OCI-M1 (cell line): ENCODE measurements at places on chromosomes 11 and 22.

DNA sequence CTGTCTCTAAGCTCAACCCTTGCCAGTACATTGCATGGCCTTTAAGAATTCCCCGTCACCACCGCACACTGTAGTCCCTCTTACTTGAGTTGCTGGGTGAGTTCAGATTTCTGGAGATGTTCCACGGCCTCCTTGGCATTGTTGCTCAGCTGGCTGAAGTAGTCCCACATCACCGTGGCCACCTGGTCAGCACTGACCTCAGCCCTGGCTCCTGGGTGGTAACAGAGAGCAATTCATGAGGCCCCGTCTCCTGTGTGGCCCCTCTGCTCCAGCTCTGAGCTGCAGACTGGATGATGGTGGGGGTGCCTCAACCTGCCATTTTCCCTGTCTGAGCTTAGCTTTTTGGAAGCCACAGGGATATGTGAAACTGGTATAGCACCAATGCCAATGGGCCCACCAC lies 529 bp downstream of the APOA4 start:
- DNase-seq, result no peak

DNA sequence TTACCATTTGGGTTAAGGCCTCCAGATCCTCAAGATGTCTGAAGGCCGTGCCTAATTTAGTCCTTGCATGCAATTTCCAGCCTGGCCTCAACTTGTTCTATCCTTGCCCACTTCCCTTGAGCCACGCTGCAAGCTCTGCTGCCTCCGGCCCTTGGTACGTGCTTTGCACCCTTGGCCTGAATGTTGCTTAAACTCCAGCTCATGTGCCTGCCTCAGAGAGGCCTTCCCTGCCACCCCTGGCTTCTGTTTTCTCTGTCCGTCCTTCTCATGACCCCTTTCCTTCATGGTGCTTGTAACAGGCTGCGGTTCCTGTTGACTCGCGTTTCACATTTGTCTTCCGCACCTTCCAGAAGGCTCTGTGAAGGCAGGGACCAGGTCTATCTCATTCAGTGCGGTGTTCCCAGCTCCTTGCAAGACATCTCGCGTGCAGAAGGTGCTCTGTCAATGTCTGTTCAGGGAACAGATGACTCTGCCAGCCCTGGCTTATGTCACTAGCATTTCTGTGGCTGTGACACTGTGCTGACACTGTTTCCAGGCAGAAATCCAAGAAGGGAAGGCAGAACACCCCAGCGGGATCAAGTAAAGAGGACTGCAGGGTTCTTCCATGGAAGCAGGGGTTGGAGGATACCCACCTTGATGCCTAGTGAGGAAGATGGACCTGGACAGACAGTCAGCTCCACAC lies 61.8 kb downstream of the FBLN1 start:
- no peak for DNase-seq

- DNase-seq, result no peak
These were observed 3.2 kb downstream of the EIF3L start for GRCh38 chr22:37852418-37852817.

DNA sequence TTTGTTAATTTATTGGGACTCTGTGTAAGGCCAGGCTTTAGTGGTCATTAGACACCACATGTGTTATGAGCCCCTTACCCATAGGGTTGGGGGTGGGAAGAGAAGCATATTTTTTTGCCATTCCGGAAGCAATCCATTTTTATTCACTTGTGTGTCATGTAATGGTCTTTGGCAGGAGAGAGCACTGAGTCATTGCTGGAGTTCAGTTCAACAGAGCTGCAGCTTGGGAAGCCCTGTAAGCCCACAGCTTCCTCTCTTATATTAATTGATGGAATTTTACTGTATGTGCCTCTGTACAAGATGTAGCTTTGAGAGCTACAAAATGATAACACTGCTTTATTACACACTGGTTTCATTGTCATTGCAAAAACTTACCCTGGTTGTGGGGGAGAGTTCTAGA lies 177.3 kb upstream of the SORL1-AS1 start:
- no peak for DNase-seq

- DNase-seq, result no peak
These were observed 423.7 kb upstream of the ANO5 start for GRCh38 chr11:21769188-21769587.

GRCh38 chr11:57135020-57135751 lies 46.6 kb upstream of the LRRC55 start:
- DNase-seq, result no peak

DNA sequence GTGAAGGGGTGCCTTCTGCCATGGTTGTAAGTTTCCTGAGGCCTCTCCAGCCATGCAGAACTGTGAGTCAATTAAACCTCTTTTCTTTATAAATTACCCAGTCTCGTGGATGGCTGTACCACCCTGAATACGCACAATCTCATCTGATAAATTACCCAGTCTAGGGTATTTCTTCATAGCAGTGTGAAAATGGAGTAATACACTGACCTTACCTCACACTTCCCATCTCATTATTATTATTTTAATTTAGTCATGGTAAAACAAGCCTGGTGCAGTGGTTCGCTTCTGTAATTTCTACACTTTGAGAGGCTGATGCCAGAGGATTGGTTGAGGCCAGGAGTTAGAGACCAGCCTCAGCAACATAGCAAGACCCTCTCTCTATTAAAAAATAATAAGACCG lies 30.5 kb upstream of the CYB5R3 start:
- no peak for DNase-seq

DNA sequence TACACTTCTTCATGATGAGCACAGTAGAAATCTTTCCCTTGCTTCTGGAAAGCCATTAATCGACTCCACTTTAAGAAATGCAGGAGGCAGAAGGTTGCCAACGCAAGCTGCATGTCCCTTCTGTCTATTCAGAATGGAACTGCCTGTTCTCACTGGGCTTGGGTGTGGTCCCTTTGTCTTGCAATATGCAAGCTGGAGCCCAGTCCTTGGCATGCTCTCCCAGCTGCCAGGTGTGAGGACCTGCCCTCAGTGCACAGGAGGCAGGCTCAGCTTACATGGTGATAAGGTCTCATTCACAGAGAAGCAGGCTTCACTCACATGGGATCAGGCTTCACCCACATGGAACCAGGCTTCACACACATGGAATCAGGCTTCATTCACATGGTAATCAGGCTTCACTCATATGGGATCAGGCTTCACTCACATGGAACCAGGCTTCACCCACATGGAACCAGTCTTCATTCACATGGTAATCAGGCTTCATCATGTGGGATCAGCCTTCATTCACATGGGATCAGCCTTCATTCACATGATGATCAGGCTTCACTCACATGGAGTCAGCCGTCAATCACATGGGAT lies 59.2 kb upstream of the USP47 start:
- DNase-seq, result no peak

DNA sequence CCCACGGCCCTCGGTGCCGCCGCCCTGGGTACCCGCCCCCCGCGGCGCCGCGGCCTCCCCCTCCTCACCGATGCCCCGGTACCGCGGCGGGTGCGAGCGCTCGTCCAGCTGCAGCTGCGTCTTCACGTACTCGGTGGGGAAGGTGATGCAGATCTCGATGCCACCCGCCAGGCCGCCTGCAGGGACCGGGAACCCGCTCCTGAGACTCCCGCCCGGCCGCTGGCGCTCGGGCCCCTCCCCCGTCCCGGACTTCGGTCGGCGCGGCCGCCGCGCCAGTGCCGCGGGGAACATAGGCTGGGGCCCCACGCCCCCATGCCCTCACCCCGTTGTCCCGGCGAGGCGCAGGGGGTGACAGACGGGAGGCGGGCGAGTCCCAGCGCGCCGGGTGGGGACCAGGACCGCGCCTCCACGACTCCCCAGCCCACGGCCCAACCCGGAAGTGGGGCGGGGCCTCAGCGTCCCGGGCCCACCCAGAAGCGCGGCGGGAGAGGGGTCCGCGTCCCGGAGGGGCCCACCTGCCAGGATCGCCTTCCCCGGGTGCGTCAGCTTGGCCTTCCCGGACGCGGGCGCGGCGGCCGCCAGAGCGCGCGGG lies 375 bp downstream of the SLC25A1 start:
- DNase-seq, result peak; percentile 70

DNA sequence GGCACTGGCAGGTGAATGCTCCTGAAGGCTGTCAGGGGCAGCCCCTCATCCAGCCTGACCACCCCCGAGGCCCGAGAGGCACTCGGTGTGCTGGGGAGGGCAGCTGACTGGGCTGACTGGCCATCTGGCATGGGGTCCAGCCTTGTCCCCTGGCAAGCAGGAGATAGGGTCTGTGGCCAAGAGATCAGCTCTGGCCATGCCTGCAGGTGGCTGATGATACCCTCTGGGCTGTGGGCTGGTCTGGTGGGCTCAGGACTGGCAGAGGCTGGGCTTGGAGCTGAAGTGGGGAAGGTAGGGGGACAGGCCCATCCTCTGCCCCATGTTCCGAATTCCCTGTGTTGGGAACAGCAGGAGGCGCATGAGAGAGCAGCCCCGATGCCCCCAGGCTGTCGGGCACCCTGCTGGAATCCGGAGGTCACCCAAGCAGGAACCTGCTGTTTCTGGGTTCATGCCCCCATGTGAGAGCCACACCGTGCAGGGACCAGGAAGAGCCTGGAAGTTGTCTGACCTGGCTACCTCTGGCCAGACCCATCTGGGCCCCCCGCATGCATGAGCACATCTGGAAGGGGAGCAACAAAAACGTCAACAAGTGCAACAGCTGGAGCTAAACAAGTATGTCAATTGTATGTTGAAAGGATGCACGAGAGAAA lies 527.0 kb downstream of the TBC1D22A start:
- no peak for DNase-seq

DNA sequence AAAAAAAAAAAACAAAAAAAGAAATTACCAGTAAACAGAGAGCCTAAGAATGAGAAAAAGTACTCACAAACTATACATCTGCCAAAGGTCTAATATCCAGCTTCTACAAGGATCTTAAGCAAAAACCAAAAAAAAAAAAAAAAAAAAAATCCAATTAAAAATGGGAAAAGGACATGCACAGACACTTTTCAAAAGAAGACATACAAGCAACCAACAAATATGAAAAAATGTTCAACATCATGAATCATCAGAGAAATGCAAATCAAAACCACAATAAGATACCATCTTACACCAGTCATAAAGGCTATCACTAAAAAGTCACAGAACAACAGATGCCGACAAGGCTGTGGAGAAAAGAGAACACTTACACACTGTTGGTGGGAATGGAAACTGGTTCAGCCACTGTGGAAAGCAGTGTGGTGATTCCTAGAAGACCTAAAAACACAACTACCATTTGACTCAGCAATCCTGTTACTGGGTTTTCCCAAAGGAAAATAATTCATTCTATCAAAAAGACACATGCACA lies 18.3 kb downstream of the MS4A6A start:
- peak; percentile 27 for DNase-seq

DNA sequence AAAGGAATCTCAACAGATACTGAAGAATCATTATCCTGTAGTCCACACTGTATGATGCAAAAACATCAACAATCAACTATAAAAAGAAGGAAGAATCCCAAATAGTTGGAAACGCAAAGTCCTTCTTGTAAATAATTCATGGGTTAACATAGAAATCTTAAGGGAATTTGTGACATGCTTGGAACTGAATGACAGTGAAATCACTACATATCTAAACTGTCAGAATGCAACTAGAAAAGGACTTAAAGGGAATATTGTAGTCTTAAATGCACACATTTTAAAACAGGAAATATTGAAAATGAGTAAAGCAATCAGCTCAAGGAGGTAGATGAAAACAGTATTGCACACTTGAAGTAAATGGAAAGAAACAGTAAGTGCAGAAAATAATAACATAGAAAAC lies 147.6 kb upstream of the MPPED2 start:
- DNase-seq, result no peak

DNA sequence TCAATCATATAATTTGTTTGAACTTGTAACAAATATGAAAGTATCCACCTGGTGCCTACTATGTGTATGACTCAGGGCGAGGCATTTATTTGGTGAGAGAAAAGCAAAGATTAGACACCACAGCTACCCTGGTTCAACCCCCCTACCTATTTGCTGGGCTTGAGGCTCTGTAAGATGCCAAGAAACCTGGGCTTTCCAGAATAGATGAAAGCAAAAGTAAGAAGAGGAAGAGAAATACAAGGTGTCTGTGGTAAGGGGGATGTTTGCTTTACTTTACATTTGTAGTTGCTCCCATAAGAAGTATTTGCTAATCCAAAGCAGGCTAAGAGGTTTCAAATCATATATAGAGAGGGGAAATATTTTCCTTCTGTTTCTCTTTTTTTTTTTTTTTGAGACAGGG lies 61.7 kb downstream of the DDI1 start:
- no peak for DNase-seq

- DNase-seq, result no peak
These were observed 62.6 kb downstream of the PKNOX2 start for GRCh38 chr11:125227151-125227550.

GRCh38 chr22:33850724-33851123 lies 69.6 kb downstream of the LARGE1 start:
- no peak for DNase-seq

- no peak for DNase-seq
These were observed 4.0 kb downstream of the NECTIN1 start for GRCh38 chr11:119724956-119725355.

- no peak for DNase-seq
These were observed 14.5 kb upstream of the OR10V1 start for GRCh38 chr11:59728154-59728553.

DNA sequence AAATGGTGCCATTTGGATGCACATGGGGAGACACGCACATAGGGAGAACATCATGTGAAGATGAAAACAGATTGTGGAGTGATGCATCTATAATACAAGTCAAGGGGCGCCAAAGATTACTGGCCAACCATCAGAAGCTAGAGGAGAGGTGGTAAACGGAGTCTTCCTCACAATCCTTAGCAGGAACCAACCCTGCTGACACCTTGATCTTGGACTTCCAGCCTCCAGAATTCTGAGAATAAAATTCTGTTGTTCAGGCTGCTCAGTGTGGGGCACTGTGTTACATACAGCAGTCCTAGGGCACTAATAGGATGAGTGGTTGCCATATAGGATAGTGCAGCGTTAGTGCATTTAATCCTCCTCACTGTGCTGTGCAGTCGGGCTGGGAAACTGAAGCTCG lies 8.0 kb upstream of the SEC14L4 start:
- DNase-seq, result no peak
